ENCODE measurements at places on chromosomes 2 and 18. TPM values are rescaled to one million over a fixed set of nuclear protein-coding genes. Genes with fewer than 3 reads are reported as not detected.

Gene CRYGD
- total RNA-seq, result not detected

Gene FOXD4L1
- total RNA-seq, result not detected

Gene PLB1
- 9.7 TPM for total RNA-seq

Gene CFAP221
- not detected for total RNA-seq

Gene CFC1
- not detected for total RNA-seq

Gene PTPRN
- not detected for total RNA-seq

Gene FIGN
- total RNA-seq, result 4.3 TPM

Gene UGT1A10
- total RNA-seq, result not detected

Gene SERPINB12
- total RNA-seq, result 0.32 TPM

Gene DPP4
- total RNA-seq, result 1.7 TPM

Gene DCDC2C
- total RNA-seq, result 2.4 TPM

Gene CXCR4
- total RNA-seq, result 15.5 TPM

Gene VSNL1
- total RNA-seq, result not detected

Gene PDE1A
- 4.8 TPM for total RNA-seq

Gene SKOR2
- total RNA-seq, result not detected

Gene AMER3
- total RNA-seq, result not detected

Gene REG3A
- total RNA-seq, result not detected

Gene GTF2A1L
- total RNA-seq, result 22.2 TPM

Gene FAM168B
- total RNA-seq, result 64.3 TPM

Gene DSG2
- 10.5 TPM for total RNA-seq

Gene RAMP1
- total RNA-seq, result 191 TPM

Gene ZSWIM2
- not detected for total RNA-seq

Gene MPP4
- total RNA-seq, result not detected

Gene LTBP1
- 295 TPM for total RNA-seq

Gene RNF149
- total RNA-seq, result 39.9 TPM

Data from ascending aorta (tissue), 2 donors.